HepG2 (cell line): ENCODE measurements at places on chromosomes 2 and 18. TPM values are rescaled to one million over a fixed set of nuclear protein-coding genes. Genes with fewer than 3 reads are reported as not detected.

Gene EVX2
- not detected in 2 replicates for total RNA-seq

- no peak for DNase-seq
Measured at GRCh38 chr18:28863396-28863795, 686.5 kb upstream of the CDH2 start.

DNA sequence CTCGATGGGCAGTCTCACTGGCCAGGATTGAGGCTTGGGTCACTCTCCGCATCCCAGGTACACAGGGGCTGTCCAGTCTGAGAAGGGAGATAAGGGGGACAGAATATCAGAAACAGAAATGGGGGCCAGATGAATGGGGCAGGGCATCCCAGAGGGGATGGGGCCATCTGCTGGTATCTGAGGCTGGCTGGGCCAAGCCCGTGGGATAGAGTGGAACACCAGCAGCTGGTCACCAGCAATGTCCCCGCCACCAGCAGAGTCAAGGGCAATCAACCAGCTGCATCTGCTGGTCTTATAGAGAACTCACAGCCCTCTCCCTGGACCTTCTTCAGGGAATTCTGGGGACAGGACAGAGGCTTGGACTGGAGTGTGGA lies 128.8 kb upstream of the HAAO start:
- DNase-seq, result no peak

DNA sequence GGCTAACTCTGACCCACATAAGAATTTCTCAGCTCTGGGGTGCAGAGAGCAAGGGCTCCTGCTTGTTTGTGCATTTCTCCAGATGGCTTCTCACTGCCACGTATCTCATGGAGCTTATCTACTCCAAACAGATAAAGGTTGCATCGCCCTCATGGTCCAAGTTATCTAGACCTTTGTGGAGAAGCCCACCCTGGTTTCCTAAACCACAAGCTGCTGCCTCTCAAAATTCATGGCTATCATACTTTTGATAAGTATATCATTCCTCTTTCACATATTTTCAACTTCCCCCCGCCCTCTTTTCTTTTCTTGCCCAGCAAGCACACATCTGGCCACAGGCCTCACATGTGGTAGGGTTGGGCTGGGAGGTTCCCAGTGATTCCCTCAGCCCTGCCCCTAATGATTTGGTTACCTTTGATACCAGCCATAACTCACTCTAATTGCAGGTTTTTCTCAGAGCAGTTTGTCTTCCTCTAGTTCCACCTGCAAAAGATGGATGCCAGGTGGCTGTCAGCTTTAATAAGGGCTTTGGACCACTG lies 146.0 kb downstream of the RHBDD1 start:
- no peak for DNase-seq

DNA sequence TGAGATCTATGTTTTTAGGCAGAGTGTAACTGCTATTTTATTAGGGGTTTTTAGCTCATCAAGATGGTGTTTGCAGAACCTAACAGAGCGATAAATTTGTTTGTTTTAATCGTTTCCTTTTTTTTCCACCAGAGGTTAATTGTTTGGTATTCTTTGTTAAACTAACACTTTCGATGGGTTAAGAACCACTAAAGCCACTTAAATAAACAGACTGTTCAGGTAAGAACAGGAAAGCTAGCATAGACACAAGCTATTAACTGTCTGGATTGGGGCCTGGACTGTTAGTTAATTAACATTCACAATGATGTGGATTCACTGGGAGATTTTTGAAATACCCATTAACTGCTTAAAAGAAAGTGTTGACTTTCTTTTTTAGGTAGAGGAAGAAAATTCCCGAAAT lies 209.0 kb upstream of the COPS8 start:
- no peak for DNase-seq
